ENCODE measurements at places on chromosomes 6 and 20.

DNA sequence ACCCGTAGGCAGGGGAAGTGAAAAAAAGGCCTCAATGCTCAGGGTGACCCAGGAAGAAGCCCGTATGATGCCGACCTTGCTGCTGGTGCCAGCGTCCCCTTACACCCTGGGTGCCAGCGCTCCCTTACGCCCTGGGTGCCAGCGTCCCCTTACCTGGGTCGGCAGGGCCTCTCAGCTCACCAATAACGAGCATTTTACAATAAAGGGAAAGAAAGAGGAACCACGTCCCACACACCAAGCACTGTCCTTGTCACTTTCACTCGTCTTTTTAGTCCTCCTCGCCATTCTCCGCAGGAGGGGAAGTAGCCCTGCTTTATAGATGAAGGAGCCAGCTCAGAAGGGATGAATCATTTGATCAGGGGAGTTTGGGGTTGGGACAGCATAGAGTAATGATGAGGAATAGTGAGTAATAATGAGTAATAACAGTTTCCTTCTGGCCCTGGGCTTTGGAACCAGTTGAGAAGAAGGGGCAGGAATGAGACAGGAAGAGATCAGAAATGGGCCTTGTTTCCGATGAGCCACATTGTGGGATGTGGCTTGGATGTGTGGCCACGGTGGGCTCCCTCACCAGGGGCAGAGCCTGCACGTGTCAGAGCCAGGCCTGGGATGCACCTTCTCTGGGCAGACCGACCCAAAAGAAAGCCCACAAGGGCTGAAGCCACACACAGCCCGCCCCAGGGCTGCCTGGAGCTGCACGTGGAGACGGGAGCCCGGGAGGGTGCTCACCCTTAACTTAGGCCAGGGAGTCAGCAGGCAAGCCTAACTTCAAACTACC lies 75.7 kb downstream of the SYNJ2 start:
- no peak for DNase-seq

GRCh38 chr6:30618270-30618797 lies 694 bp downstream of the MRPS18B start:
- no peak for DNase-seq

DNA sequence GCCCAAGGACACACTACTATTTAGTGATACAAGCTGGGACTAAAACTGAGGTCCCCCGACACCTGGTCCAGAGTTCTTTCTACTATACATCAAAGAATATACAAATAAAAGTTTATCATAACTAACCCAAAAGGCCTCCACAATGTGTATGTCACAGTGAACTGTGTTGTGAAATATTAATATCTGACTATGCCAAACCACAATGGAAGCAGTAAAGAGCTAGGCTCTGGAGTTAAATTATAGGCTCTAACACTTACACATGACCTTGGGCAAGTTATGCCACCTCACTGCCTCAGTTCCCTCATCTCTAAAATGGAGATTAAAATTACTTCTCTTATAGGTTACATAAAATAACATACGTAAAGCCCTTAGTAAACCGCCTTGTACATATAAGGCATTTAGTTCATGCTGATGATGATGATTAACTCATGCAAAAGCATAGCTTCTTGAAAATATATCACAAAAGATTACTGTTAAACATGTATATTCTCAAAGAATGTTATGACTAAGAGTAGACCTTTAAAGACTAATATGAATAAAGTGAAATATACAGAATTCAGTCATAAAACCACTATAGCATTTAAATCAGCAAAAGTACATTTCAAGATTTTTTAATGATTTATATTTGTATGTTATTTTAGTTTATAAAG lies 5.7 kb downstream of the SUPT3H start:
- DNase-seq, result no peak

GRCh38 chr6:98037571-98037970 lies 754.6 kb upstream of the MMS22L start:
- no peak for DNase-seq

GRCh38 chr6:152380993-152381898 lies 255.9 kb downstream of the SYNE1 start:
- no peak for DNase-seq

- DNase-seq, result no peak
These were observed 933 bp upstream of the ADGRB3 start for GRCh38 chr6:68633972-68634725.

GRCh38 chr6:35489995-35490791 lies 6.7 kb downstream of the TEAD3 start:
- DNase-seq, result peak; percentile 72

- no peak for DNase-seq
These were observed 118.4 kb upstream of the SLC2A12 start for GRCh38 chr6:134170844-134171243.

DNA sequence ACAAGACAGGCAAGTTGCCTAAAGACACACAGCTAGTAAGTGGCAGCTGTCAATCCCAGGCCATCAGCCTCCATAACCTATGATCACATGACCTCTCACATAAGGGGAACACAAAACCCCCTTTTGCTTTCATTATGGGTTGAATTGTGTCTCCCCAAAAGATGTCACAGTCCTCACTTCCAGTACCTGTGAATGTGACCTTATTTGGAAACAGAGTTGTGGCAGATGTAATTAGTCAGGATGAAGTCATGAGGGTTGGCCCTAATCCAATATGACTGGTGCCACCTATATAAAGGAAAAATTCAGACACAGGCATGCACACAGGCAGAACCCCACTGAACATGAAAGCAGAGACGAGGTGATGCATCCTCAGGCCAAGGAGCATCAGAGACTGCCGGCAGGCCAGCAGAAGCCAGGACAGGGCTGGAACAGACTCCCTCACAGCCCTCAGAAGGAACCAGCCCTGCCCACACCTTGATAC lies 33.6 kb downstream of the GFOD1 start:
- DNase-seq, result no peak

DNA sequence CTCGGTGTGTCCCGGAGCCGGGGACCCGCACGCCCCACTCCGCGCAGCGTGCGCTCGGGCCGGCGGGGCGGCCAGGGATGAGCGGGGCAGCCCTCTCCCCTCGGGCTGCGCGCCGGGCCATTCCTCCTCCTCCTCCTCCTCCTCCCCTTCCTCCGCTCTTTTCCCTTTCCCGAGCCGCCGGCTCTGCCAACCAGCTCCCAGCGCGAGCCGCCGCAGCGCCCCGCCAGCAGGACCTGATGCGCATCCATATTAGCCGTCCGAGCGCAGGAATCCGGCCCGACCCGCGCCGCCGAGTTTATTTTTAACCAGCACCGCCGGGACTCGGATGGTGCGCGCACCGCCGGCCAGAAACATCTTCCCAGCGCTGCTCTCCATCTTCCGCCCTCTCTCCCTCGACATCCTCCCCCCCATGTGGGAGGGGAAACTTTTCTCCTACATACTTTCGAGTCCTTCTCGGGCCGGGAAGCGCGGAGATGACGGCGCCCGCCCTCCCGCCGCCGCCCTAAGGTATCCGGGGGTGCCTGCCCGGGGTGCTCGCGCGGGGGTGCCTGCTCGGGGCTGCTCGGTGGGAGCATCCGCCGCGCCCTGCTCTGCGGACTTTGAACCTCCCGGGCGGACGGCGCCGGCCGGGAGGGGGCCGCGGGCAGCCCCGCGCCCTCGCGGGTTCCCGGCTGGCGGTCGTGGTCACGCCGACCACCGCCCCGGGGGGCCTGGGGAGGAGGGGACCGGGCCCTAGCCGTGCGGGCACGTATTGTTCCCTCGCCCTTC lies 619 bp downstream of the RREB1 start:
- DNase-seq, result peak; percentile 7

- no peak for DNase-seq
These were observed 163.7 kb downstream of the DLL1 start for GRCh38 chr6:170127151-170127550.

DNA sequence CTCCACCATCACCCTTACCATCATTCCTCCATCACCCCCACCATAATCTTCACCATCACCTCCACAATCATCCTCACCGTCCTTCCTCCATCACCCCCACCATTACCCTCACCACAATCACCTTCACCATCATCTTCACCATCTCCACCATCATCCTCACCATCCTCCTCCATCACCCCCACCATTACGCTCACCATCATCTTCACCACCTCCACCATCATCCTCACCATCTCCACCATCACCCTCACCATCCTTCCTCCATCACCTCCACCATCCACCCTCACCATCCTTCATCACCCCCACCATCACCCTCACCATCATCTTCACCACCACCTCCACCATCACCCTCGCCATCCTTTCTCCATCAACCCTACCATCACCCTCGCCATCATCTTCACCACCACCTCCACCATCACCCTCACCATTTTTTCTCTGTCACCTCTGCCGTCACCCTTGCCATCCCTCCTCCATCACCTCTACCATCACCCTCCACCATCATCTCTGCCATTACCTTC lies 33.1 kb upstream of the MPC1 start:
- DNase-seq, result no peak

DNA sequence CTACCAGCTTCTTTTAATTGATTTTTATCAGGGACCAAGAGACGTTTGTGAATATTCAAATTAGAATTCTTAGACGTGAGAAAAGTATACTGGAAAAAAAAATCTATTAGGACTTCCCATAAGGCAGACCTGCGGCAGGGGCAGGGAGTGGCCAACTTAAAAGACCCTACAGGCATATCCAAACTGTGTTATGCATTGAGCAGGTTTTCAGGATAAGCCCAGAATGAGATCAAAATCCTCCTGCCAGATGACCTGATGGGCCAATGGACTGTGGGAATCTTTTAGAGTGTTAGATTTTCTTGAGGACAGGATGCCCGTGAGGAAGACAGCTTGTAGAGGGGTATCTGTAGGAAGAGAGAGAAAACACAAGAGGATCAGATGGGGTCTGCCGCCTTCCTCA lies 391.5 kb downstream of the CD83 start:
- no peak for DNase-seq

GRCh38 chr6:54515013-54515412 lies 206.8 kb downstream of the TINAG start:
- no peak for DNase-seq

DNA sequence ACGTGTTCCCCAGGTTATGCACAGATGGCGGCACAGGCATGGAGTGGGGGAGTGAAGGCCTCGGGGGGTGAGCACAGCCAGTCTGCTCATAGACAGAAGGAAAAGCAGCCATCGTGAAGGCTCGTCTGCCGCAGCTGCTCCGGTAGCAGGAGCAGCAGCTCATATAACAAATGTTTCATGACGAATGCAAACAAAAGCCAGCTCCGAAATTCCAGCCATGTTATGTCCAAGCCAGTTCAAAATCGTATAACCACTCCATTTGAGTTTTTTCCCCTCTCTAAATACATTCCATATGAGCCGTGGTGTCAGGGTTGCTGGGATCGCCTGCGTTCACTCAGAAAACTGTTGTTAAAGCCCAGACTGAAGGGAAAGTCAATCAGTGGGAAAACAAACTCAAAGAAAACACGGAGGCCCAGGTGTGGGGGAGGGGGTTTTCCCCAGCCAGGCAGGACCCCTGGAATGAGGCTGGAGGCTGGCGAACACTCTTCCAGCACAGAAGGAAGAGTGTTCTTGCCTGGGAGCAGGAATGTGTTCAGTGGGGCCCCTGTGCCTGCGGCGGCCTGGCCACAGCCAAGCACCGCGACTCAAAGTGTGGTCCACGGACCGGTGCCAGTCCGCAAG lies 280.4 kb upstream of the TAB2 start:
- DNase-seq, result no peak

DNA sequence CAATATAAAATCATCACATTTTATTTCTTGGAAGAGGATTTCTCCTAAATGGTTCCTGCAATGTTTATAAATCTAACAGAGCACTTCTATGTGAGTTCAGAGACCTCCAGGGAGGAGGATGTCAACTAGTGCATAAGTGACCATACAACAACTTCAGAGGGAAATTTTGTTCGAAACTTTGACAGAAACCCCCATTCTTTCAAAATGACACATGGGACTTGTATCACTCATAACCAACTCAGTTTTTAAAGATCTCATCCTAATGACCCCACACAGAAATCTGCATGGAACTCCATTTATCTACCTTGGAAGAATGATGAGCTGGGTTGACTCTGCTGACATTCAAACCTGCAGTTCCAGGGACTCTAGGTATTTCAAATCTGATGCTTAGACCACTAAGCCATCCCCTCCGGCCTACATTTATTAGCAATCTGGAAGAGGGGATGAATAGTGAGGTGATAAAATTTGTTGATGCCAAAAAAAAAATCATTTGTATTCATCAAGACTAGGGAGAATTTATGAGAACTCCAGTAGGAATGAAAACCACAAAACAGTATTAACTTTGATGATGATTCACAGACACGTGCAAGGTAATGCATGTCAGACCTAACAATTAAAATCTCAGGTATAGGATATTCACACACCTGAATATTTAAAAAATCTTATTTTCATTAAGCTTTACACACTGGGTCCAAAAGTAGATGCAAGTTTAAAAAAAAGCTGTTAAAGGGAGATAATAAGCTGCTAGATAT lies 153.0 kb downstream of the REV3L start:
- no peak for DNase-seq

- no peak for DNase-seq
These were observed 67.5 kb downstream of the THEMIS start for GRCh38 chr6:127833336-127833735.

- DNase-seq, result no peak
These were observed 64.0 kb downstream of the QRSL1 start for GRCh38 chr6:106693418-106693817.

DNA sequence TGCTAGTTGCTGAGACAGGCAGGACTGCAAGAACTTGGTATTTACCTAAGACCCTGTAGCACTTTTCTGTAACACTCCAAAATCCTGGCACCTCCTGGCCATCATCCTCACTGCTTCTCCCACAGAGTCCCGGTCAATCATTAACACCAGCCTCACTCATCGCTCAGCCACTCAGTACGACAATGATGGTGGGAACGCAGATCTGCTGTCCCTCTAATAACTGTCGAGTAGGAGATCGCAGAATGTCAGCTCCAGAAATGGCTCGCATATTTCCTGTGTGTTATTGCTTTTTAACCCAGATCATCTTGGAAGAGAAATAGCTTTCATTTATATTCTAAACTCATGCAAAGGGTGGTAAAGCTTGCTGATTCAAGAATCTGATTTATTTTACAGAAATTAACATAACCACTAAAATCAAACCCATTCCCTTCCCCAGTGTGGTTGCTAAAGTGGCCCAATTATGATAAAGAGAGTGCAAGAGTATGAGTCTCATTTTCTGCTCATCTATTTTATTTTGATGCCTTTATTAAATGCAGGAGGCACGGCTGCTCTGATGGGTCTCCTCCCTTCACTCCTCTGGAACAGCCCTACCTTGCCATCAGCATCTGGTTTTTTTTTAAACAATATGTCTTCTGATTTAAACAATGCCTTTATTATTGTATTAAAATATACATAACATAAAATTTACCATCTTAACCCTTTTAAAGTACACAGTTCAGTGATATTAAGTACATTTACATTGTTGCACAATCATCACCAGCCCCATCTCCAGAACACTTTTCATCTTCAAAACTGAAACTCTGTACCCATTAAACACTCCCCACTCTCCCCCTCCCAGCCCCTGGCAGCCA lies 28.3 kb upstream of the GGTLC1 start:
- DNase-seq, result no peak
